ENCODE measurements at places on chromosomes 12 and 14. TPM values are rescaled to one million over a fixed set of nuclear protein-coding genes. Genes with fewer than 3 reads are reported as not detected.
A peak's percentile ranks its signal among the peaks of the same experiment; 100 is the strongest.

DNA sequence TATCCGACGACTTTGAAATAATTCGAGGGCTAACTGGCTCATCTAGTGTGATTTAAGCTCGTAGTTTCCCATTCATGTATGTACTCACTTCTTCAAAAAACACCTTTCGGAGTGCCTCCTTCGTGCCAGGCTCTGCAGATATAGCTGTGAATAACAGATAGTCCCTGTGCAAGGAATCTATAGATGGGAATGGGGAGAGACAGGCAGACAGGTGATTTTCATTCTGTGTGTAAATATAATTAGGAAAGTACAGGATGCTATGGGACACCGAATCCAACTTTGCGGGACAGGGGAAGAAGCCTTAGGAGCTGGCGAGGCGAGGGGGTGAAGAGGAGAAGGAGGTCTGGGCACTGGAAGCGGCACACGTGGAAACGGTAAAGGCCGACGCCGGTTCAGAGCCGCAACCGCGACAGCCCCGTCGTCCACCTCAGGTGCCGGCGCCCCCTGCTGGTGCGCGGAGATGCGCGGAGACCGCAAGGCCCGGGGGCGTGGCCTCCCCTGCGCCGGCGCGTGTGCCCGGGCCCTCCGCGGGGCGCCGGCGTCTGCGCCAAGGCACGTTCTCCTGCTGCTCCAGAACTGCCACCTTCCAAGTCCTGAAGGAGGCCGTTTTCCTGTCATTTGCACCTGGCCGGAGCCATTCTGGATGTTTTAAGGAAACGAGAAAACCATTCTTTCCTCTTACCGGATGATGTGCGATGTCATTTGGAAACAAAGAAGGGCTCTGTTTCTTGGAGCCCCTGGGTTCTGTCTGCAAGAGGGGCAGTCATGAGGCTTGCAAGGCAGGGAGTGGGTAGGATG lies 18.0 kb upstream of the CACNA1C start:
- DNase-seq = peak; percentile 88

Gene TMEM116
- 12.7 TPM for total RNA-seq

Gene RTRAF
- 206 TPM for total RNA-seq

DNA sequence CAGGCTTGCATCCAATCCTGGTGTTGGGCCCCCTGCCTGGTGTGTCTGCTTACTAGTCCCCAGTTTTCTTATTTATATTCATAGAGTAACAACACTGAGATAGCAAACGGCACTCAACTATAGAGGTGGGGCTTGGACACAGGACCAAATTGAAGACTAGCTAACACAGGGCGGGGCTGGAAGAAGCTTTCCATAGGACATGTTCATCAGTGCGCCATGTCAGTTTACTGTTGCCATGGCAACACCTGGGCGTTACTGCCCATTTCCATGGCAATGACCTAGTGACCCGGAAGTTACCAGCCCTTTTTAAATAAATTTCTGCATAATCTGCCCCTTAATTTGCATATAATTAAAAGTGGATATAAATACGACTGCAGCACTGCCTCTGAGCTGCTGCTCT lies 275.5 kb upstream of the TMEM132C start:
- DNase-seq = no peak

GRCh38 chr14:76827696-76828296 lies 1.6 kb downstream of the LRRC74A start:
- no peak for DNase-seq

GRCh38 chr14:61160798-61161197 lies 120.3 kb downstream of the TMEM30B start:
- no peak for DNase-seq

DNA sequence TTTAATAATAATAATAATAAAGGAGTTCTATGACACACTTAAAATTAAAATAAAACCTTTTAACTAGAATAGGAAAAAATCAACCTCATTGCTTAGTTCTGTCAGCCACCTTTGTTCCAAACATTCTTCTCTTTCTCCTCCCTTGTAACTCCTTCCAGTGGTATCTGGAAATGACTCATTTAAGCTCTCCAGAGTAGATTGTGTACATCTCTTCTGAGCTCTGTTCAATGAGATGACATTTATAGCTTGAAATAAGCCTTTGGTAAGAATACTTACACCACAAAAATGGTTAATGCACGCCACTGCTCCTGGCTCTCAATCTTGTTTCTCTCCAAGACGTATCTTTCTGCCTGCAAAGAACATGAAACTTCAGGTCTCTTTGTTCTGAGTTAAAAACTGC lies 70.3 kb downstream of the STAB2 start:
- no peak for DNase-seq

Gene LTBR
- 0.34 TPM for total RNA-seq

Gene NUAK1
- total RNA-seq = not detected

DNA sequence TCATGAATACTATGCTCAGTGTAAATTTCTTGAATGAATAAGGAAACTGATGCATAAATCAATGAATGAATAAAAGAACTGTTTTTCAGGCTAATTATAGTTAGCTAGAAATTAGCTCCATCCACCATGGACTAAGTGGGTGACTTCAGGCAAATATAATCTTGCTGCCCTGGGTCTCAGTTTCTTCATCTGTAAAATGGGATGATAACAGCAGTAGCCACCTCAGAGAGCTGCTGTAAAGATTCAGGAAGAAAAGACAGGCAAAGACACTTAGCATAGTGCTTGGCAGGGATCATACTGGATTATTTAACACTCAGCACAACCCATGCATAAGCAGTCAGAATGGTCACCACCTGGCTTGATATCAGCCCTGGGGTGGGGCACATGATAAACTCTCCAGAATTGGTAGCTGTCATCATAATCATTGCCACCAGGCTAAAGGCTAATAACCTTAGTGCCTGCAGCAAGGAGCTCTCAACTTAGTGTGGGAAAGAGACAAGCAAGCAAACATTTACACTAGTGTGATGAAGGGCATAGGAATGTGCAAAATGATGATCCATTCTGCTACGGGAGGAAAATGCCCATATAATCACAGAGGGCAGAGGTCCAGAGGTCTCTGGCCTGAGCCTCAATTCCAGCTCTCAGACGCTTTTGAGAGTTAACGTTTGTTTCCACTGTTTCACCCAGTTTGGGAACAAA lies 234.7 kb upstream of the TBX3 start:
- no peak for DNase-seq

- no peak for DNase-seq
Observed at GRCh38 chr12:26748741-26749431, 84.1 kb downstream of the ITPR2 start.

GRCh38 chr12:111904446-111904975 lies 62.5 kb downstream of the MAPKAPK5 start:
- no peak for DNase-seq

DNA sequence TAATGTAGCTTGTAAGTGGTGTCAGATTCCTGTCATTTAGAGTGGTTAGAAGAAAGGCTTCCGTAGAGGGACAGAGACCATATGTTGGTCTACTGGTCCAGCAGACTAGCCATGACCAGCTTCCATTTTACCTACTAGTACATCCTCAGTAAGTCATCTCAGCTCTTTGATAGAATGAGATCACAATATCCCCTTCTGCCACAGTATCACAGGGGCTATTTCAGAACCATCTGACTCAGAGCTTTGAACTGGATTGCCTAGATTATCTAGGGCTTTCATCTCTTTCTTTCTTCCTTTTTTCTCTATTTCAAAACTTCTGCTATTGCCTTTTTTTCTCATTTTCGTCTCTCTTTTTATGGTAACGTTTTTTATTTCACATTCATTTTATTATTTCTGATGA lies 4.7 kb downstream of the ZDHHC17 start:
- no peak for DNase-seq

DNA sequence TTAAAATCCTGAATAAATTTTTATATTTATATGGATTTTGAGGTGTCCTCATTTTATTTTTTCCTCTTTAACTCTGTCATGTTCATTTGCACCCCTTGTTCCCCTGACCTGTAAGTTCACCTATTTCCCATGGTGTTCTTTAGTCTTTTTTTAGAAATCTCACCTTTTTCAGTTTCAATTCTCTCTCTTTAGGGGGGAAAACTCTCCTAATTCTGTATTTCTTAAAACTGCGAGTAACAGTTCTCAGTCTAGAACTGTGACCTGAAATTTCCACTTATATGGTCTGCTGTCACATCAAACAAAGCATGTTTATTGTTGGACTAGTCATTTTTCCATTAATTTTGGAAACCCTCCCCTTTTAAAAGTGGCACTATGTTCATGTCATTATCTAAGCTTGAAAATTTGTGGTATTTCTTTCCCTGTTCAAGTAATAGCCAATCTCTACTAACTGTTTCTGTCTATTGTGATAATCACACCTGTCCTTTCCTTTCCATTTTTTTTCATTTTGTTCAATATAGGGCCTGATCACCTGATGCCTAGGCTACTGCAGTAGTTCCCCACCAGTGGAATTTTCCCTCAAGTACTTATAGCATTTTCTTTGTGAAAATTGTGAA lies 14.0 kb upstream of the FBXO33 start:
- no peak for DNase-seq

DNA sequence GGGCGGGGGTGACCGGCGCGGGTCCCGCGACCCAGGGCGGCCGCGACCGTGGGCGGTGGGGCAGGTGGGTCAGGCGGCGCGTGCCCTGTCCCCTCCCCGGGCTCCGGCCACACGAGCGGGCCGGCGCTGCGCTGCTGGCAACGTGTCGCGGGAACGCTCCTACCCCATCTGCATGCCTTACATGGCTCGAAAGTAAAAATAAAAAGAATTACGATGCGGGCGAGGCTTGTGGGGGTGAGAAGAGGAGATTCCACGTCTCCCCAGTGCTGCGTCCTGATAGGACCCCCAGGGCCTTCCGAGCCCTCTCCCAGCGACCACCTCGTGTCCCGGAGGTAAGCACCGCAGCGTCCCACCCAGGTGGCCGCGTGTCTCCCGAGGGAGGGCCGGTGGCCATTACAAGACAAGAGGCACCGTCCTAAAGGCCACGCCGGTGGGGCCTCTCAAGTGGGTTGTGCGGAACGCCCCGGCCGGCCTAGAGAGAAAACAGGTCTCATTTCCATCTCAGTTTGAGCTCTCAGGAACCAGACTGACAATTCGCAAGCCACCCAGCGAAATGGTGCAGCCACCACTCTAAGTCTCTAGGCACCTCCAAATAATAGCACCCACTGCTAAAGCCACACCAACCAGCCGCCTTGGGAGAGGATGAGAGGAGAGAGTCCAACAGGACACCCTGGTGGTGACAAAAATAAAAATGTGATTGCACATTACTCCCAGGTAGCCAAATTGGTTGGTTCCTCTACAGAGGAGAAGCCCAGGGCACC lies 612 bp upstream of the FOXN3 start:
- peak; percentile 78 for DNase-seq

Gene NGB
- not detected for total RNA-seq

DNA sequence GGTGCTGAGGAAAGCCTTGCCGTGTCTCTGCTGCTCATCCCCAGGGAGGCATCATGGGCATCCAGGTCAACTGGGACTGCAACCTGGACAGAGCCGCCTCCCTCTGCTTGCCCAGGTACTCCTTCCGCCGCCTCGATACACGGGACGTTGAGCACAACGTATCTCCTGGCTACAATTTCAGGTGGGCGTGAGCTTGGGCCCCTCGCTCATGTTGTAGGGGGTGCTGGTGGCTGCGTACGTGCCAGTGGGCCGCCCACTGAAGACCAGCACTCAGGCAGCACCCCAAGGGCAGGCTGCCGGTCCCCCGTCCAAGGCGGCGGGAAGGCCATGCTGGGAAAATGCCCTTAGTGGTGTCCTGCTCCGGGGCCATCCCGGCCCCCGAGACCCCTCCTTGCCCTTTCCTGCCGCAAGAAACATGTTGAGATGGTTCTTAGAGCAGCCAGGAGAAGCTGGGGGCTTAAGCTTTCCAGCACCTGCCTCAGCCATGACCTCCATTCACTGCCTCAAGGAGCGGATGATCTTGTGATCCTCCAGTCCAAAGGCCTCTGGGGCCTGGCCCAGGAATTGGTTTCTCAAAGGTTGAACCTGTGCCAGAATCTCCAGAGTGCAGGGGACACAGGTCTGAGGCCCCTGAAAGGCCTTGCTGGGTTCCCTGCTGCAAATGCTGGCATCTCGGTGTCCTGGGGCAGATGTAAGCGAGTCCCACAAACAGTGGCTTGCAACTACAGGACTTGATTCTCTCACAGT lies 19.2 kb downstream of the P2RX4 start:
- DNase-seq = no peak

Gene IL22
- total RNA-seq = not detected

Gene SMCO3
- total RNA-seq = not detected

- peak; percentile 93 for DNase-seq
Observed at GRCh38 chr14:93939304-93940229, 12.4 kb downstream of the FAM181A start.

Gene ACSS3
- not detected for total RNA-seq

DNA sequence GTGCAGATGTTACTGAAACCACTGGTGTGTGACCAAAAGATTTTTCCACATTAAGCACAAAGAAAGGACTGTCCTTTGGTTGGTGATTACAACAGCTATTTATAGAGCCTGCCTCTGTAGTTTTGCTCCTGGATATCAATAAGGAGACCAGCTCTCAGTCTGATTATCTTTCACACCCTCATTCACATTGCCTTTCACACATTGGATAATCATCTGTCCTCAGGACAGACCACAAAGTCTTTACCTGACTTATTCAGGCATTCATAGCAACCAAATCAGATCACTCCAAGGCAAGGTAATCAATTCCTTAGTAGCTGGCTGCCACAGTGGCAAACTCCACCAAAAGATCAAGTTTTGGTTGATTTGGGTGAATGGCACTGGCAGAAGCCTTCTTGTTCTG lies 59.6 kb upstream of the CPSF6 start:
- DNase-seq = no peak

Gene SPRYD3
- total RNA-seq = 31.2 TPM

- no peak for DNase-seq
Observed at GRCh38 chr12:98185606-98186005, 329.8 kb upstream of the TMPO start.

DNA sequence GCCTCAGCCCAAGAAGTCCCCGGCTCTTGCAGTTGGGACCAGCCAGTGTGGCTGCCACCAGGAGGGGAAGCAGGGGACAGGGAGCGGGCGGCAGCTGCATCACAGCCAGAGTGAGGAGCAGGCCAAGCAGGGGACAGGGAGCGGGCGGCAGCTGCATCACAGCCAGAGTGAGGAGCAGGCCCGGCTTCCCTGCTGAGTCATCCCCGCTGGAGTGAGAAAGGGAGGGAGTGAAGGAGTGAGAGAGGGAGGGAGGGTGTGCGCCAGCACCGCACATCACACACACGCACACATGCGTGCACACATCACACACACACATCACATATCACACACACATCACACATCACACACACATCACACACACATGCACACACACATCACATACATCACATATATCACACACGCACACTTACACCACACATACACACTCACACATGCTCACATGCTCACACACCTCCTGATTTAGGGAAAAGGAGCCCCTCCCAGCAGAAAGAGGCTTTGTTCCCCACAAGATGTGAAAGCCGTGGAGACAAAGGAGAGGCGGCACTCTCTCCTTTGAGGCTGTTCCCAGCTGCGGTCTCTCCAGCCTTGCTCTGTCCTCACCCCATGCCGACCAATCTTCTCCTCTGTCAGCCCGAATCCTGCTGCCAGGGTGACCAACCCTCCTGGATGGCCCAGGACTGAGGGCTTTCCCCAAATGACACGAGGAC lies 16.7 kb upstream of the ZDHHC22 start:
- DNase-seq = no peak

Gene BEGAIN
- 0.70 TPM for total RNA-seq

Gene ADCY4
- 3.4 TPM for total RNA-seq

Data from activated CD8-positive, alpha-beta T cell treated with anti-CD3 and anti-CD28 coated beads, Interleukin-2, amount 10 ng/mL, durations not matched to agents 7 days and 5 days (primary cell).